Activated T-cell treated with anti-CD3 and anti-CD28 coated beads, Interleukin-2, amount 50 U/mL, for 4 hours (primary cell): ENCODE measurements at places on chromosomes 7 and 10.

DNA sequence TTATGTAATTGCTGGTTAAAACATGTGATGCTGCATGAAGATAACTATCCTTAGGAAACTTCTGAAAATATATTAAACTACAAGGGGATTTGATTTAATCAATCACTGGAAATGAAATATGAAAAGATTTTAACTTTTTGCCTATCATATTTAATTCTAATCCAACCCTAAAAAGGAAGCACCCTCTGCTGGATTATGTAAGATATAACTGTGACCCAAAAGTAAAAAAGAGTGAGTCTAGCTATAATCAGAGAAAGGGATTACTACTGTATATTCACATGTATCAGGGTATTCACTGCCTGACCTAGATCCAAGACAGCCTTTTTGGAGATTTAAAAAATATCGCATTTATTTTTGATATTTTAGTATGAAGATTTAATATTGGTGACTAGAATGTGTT lies 295.5 kb downstream of the MDFIC start:
- DNase-seq: no peak

GRCh38 chr10:19200211-19200610 lies 151.6 kb downstream of the MALRD1 start:
- DNase-seq: no peak

DNA sequence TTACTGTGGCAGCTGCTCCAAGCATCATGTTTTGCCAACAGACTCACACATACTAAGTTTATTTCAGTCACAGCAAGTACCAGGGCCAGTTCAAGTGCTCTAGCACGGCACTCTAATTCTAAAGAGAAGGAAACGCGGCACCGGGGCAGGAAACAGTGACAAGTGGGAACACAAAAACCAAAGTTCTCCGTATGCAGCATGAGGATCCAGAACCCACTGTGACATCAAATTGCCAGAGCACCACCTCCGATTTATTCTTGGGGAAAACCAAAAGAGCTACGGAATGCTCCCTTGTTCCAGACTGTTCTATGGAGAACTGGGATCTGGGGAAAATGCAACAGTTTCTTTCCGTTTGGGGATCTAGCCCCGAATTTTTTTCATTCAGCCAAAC lies 448 bp upstream of the PTER start:
- no peak for DNase-seq

DNA sequence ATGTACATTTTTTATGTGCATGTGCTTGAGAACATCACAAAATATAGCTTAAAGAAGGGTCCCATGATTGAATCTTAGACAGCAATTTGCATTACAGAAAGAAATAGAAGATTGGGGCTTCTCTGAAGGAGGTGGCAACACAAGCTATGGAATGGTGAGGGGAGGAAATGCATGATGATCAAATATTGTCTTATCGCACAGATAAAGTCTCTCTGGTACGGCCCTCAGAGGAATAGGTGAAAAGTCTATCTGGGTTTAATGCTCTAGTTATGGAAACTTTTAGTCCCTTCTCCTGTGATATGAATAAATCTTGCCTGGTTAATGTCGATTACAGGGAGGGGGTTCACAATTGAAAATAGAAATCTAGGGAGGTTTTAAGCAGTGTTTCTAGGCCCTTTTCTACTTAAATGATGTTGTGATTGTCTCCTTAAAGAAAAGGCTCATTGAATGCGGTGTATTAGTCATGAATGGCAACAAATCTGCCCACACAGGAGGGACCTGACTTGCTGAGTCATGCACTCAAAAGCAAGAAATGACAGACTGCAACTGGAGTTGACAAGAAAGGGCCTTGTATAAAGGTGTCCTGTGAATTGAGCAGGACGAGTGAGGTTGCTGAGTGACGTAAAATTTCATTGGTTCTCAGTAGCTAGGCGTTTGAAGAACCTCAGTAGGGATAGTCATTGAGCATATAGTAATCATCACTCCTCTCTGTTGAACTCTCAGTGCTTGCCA lies 133.4 kb upstream of the CSTF2T start:
- DNase-seq: no peak

GRCh38 chr10:84427903-84428650 lies 99.7 kb downstream of the CCSER2 start:
- no peak for DNase-seq

DNA sequence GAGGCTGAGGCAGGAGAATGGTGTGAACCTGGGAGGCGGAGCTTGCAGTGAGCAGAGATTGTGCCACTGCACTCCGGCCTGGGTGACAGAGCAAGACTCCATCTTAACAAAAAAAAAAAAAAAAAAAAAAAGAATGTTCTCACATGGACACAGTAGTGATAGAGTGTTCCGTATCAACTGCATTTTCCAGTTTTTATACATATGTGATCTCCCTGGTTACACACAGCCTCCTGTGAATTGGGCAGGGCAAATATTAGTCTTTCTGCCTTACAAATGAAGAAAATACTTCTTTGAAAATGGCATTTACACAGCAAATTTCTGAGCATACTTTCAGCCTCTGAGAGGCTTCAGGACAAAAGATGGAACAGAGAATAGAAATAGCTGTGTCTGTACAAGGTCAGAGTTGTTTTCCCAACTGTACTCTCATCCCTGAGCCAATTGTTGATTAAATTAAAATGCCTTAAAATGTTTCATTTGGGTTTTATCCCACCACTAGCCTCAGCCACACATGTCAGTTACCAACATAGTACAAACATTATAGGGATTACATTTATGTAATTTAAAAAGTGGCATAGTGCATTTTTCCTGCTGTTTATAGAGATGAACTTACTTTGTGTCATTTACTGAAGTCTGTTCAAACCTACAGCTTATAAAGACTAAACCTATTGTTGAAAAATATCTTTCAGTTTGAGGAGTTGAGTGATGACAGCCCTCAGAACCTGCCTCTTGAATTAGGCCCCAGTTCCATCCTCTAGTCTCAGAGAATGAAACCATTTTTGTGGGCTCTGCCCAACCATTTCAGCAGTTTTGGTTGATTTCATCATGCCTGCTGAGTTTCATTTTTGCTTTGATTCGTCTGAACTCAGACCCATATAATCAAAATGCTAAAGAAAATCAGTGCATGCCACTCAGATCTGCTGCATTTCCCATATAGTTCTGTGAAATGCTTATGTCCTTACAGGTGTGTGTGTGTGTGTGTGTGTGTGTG lies 609.4 kb upstream of the C7orf33 start:
- no peak for DNase-seq

DNA sequence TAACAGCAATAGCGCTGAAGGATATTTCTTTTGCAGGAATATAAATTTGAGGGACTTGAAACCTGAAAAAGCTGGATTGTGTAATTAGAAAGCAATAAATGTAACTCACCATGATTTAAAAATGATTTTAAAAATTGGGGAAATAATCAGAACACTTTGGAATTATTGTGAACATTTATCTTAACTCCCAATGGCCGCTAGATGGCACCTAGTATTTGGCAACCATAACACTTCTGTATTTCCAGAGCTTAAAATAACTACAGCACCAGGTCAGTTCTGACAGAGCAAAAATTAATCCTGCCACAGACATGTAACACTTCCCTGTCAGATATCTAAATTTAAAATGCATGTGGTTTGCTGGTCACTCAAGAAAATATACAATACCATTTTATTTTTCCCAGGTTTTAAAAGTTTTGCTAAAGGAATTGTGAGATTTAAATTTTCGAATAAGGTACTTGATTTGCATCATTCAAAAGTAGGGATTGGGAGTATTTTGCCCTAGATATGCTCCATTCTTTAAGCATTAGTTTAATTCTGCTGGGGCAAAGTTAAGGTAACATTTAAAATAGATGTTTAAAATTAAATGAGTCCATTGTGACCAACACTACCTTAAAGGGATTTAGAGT lies 144.5 kb downstream of the PPP1R3A start:
- DNase-seq: no peak

DNA sequence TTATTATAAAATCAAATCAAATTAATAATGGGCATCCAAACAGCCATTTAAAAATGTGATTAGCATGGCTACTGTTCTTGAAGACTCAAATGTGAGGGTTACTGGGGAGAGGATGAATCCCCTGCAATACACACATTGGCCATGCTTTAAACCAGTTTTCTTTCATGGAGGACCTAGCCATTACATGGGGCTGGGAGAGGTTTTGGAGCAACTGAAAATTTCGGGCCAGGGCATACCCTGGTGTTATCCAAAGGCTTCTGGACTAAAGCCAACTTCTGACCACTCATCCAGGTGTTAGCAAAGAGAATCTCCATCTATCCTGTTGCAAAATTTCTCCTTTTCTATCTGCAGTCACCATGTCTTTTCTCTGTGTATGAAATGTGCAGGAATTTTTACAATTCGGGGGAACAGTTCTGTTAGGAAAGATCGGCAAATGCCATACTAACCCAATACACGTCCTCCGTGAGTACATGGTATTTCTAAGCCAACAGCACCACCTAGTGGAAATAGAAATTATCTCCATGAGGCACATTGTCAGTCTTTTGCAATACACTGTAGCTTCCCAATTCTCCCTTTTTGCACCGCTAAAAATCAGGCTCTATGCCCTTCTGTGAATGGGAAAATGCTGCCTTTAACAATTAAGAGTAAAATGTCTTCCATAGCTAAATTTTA lies 47.0 kb upstream of the ZNF107 start:
- DNase-seq: no peak

DNA sequence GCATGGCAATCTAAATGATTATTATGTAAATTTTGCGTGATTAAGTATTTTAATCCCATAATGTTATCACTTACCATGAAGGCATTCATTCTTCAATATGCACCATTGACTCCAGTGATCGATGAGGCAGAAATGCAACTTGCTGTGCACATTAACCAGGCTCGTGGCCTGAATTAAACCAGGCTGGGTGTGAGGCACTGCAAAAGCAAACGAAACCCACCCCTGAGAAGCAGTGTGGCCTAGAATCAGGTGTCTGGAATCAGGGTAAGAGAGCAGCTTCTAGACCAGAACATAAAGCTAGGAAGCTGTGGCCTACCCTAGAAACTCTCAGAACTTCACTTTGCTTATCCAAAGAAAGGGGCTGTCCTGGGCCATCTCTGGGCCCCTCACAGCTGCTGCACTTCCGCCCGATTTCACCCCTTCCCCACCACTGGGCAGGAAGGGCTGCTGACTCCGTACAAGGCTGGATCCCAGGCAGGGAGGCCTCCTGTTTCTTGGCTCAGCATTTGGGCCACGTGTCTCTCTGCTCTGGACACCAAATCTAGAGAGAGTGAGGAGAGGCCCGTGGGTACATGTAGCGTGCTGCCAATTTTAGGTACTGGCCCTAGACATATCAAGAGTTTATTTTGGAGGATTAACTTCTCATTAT lies 4.4 kb downstream of the PTPRE start:
- no peak for DNase-seq

- DNase-seq: no peak
Measured at GRCh38 chr7:13742811-13743210, 246.7 kb downstream of the ETV1 start.

DNA sequence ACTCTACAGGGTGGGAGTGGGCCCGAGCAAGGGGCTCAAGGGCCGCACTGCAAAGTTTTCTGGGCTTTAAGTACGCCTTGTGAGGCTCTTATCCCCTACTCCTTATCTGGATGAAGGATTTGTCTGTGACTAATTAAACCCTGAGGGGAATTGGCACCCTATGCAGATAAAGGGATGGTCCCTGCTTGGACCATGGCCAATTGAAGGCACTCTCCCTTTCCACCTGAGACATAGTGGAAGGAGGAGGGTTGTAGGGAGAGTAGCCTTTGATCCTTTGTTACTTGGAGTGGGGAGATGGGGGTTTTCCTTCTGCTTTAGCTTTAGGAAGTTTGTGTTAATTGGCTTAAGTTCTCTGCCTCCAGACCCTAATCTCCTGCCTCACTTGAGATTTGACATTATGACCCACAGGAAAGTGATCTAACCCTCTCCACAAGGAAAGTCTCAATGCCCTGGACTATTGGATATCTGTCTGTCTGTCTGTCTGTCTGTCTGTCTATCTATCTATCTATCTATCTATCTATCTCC lies 1158.8 kb upstream of the SORCS1 start:
- DNase-seq: no peak

DNA sequence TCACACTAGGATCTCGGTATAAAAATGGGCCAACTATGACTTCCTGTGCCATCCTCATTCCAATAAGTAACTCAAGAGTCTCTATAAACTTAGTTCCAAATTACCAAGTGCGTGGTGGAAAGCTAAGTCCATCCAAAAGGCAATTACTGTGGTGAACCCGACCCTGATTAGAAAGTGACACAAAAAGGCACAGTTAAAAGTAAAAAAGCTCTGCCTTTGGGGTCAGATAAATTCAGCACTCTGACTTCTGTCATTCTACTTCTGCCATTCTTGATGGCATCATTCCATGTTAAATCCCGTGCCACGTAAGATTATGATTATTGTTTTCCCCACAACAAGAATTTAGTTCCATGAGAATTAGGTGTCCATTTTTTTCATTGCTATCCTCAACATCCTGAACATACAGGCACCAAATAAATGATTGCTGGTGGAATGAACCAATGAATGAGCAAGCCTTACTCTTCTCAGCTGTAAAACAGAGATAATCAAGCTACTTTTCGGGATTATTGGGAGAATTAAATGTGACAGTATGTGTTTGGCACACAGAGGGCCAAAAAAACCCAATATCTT lies 877 bp downstream of the NCOA4 start:
- no peak for DNase-seq

GRCh38 chr7:152754075-152754730 lies 5.3 kb upstream of the ACTR3B start:
- no peak for DNase-seq

- DNase-seq: no peak
Measured at GRCh38 chr7:158176561-158177173, 411.0 kb downstream of the PTPRN2 start.

GRCh38 chr10:70693619-70694335 lies 21.5 kb downstream of the ADAMTS14 start:
- DNase-seq: no peak

- DNase-seq: no peak
Measured at GRCh38 chr7:108014215-108014614, 11.3 kb upstream of the LAMB1 start.

- DNase-seq: no peak
Measured at GRCh38 chr7:30915005-30915601, 3.5 kb downstream of the AQP1 start.

GRCh38 chr10:24209946-24210491 lies 1.1 kb downstream of the KIAA1217 start:
- DNase-seq: no peak

GRCh38 chr10:123284022-123284421 lies 129.8 kb downstream of the BUB3 start:
- no peak for DNase-seq

DNA sequence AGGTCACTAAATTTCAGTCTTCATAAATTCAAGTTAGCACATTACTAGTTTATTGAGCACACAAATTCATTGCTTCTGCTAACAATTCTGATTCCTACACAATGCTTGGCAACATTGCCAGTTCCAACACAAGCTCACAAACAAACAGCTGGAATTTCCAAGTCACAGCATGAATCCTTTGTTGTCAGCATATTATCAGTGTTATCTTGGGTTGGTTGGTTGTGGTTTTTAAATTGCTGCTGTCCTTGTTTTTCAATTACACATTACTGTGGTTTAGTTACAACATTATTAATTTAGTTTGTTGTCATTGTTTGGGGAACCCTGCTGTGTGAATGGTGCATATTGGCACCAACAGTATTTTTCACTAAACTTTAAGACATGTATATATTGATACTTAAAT lies 86.0 kb upstream of the ARID5B start:
- DNase-seq: no peak

- DNase-seq: peak; percentile 27
Measured at GRCh38 chr7:78019447-78020135, 221.0 kb downstream of the PHTF2 start.
